ENCODE measurements at places on chromosomes 2 and 18.

GRCh38 chr18:21448299-21448698, 152.2 kb downstream of the ESCO1 start:
- no peak for DNase-seq

DNA sequence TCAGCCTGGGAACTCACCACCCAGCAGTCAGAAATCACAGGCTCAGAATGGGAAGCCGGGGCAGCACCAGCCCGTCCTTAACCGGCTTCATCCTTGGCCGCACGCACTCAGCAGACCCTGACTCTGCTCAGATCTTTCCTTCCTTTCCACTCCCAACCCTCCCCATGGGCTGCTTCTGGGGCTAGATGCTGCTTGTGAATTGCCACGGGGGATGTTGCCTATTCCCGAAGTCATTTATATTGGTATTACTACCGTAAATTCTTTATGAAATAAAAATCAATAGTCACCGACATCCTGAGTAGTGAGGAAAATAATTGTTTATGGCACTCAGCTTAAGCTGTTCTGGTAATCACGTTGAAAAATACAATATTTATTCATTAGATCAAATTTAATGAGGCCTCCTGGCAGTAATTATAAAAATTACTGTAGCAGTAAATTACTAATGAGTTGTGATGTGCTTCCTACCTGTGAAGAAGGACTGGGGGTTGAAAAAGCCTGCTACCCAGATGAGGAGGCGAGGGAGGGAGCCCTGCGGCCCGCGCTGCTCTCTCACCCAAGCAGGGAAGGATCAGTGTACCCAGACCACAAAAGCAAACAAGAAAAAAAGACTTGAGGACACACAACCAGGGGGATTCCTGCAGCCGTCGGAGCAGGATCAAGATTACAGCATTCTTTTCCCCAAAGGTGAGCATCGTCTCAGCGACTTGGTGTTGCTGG, 31.5 kb downstream of the CDCA7 start:
- DNase-seq, result no peak

DNA sequence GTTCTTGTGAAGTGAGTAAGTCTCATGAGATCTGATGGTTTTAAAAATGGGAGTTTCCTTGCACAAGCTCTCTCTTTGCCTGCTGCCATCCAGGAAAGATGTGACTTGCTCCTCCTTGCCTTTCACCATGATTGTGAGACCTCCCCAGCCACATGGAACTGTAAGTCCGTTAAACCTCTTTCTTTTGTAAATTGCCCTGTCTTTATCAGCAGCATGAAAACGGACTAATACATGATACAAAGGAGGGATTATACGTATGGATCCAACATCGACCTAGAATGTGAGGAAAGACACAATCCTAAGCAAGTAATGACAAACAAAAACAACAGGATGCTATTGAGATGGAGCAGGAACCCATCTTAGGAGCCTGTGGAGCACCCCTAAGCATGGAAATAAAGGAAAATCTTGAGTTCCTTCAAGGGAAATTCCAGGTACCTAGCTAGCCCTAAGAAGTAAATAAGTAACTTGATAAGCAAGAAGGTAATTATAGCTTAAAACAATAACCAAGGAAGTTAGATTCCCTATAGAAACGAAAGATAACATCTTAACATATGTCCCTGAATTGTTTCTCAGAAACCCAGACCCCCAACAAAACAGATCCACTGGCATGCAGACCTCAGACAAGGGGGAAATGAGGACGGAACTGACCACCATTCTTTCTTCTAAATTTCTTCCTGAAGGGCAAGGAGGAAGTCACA, 1.5 kb upstream of the TNFRSF11A start:
- DNase-seq, result no peak

GRCh38 chr2:55408918-55409868, 10.5 kb downstream of the CCDC88A start:
- no peak for DNase-seq

DNA sequence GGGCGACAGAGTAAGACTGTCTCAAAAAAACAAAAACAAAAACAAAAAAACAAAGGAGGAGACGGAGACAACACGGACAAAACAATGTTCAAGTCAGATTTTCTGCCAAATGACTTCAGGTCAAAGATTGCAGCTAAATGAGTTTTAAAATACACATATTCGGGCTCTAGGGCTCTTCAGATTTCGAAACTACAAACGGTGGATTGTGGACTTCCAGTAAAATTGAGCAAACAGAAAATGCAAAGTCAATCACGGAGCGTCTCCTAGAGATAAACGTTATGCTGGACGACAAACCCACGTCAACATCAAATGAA, 558 bp downstream of the MRPS5 start:
- DNase-seq, result no peak

DNA sequence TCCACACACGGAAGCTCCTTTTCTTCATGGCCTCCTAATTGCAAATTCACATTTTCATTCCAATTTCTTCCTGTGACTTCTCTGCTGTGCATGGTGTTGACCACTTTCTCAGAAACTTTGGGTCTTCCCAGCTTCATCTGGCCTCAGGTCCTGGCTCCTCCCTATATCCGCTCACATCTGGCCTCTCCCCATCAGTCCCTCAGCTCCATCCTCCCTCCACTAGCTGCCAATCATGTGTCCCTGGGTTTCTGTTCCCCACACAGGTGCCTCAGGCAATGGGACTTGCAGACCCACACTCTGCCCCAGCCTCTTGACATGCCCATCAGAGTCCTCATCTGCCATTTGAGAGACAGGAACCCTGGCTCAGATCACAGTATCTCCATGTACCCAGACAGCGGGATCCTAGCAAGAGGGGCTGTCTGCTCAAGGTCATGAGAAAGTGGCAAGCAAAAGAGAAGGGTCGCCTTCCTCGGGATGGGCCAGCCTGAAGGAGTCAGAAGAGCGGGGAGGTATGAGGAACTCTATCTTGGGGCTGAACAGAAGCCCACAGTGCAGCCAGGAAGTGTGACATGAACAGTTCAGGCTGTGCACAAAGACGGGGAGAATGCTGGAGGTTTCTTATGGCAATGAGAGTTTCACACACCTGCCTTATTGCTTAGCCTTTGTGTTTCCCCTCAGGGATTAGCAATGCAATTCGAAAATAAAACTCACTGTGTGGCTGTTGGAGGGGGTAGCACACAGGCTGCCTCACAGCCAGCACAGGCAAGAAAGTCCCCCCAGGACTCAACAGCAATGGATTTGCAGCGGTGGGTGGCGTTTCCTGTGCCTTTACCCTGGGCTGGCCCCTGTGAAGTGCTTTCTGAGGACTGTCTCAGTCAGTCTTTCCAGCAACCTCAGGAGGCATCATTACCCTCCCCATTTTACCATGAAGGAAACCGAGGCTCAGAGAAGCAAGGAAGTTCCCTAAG, 69.5 kb downstream of the COPS8 start:
- peak; percentile 52 for DNase-seq

GRCh38 chr2:233820774-233821105, 33.6 kb downstream of the HJURP start:
- no peak for DNase-seq

GRCh38 chr2:150090031-150090430, 397.4 kb downstream of the RND3 start:
- DNase-seq, result no peak

DNA sequence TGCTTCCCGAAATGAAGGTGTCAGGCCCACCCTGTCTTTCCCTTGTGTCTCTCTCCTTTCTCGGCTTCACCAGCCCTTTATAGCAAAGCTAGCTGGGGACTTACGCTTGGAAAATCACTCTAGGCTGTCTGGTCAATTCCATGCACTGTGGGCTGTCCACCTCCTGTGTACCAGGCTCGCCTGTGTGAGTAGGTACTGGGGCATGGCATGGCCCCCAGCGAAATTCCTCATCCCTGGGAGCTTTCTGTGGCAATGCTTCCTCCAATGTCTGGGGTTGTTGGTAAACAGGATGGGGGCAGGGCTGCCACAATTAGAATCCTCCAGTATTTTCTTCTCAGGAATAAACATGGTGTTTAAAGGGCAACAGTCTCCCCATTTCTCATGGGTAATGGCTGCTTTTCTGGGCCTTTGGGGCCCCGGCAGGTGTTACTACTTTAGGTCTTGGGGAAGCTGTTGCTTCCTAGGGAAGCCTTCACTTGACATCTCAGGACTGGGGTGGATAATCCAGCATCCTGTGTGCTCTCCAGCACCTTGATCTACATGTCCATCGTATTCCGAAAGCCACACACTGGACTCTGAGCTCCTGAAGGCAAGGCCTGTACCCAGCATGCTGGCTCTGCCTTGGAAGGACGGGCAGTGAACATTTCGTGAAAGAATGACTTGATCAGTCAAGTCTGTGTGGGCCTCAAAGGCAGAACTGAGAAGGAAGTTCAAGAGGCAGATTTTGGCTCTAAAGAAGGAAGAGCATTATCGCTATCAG, 21.1 kb downstream of the RHOB start:
- DNase-seq, result no peak

GRCh38 chr2:175439416-175439815, 257.9 kb upstream of the ATP5MC3 start:
- DNase-seq, result no peak

GRCh38 chr2:239836021-239836765, 188.9 kb downstream of the NDUFA10 start:
- no peak for DNase-seq

DNA sequence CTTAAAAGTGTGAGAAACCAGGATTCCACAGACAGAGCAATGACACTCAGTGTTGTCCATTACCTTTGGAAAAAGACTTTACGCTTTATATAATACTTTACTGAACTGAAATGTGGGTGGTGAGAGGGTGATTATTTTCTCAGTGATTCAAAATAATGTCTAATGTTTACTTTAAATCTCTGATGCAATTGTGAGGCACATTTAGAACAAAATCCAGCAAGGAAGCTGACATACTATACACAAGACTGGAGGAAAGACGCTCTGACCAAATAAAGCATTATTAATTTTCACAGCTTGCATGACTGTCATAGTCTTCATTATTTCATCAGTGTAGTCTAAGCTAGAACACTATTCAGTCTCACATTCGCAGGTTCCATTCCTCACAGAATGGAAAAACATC, 34.1 kb upstream of the STAT1 start:
- no peak for DNase-seq

DNA sequence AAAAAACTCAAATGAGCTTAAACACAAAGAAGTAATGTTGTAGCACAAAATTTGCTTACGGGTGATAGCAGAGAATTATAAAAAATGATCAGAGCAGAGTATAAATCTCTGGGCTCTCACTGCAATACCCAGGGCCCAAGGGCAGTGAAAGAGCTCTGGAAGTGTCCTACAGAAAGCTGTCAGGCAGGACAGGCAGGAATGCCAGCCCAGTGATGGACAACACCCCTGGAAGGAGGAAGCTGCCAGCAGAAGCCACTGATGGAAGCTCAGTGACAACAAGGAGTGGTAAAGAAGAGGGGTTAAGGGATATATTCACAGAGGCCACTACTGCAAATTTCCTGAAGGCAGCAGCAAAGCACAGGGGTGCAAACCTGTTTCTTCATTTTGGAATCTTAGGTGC, 214.9 kb downstream of the L3MBTL4 start:
- no peak for DNase-seq

DNA sequence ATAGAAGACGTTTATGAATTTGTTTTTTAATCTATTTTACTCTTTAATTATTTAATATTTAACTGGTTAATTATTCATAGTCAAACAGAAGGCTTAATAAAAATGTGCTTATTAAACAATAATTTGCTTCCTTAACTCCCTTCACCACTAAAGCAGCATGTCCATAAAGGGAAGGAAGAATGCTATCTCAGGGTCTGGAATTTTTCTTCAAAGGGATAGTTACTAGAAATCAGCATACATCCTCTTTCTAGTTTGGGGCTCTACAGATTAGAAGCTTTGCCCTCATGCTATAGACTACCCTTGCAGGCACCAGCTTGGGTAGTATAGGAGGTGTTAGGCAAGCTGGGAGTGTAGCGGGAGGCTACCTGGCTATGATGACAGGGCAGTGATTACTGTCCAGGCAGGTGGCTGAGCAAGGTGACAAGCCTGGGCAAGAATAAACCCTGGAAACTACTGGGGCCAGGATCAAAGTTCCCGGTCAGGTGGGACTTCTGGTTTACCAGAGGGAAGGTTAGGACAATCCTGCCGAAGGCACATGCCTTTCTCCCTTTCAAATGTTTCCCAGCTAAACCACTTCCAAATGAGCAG, 276.0 kb upstream of the REV1 start:
- DNase-seq, result no peak

- DNase-seq, result no peak
These were observed 129.3 kb upstream of the UNC80 start for GRCh38 chr2:209642146-209642820.

DNA sequence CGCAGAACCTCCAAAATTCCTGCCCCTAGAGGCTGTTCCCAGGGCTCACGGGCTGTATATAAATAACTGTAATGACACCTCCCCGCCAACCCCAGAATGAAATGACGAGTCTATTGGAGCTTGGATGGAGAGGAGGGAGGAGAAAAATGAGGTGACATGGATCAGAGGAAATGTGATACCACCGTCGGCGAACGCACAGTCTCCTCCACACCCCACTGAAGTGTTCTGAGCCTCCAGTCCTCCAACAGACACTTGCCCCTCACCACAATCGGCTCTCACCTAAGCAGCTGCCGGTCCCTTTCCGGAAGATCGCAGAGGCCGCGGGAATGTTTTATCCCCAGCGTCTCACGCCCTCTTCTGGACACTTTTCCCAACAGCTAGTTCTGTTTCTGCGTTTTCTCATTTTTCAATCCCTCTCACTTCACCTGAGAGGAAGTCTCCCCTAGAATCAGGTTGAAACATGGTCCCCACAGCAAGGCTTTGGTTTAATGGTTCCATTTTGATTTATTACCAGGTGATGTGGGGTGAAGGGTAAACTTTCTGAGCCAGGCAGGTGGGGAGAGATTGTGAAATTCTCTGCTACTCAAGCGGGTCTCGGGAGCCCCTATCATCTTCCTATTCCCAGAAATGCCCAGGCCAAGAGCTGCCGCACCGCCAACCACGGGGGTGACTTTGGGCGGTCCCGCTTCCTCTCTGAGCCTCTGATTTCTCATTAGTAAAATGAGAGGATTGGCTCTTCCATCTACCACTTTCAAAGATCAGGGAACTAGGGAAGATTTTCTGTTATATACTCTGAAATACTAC, 9.1 kb upstream of the MYO5B start:
- DNase-seq, result no peak

All from T-helper 2 cell treated with Interferon-gamma antibody and Interleukin-4, amounts not matched to agents 5 μg/mL and 100 μg/mL, for 36 hours (primary cell).